ENCODE measurements at places on chromosomes 5 and 9. TPM values are rescaled to one million over a fixed set of nuclear protein-coding genes. Genes with fewer than 3 reads are reported as not detected.

DNA sequence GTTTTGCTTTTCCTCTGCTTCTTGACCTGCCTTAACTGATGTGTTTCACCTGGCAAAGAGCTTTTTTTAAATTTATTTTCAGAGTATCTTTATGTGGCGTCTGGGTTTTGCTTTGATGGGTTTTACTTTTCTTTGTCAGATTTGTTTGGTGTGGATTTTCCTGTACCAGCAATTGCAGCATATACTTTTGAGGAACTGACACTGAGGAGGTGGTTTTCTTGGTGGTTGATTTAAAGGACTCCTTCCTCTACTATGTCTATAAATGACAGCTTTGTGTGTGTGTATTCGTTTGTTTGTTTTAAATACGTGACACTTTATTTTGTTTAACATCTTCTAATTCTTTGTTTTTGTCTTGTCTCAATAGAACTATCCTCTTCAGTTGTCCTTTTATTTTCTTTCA lies 1071.9 kb upstream of the ARRDC3 start:
- no peak for DNase-seq

GRCh38 chr5:54760182-54760935 lies 225.0 kb downstream of the ESM1 start:
- DNase-seq: no peak

GRCh38 chr5:36529142-36529541 lies 77.3 kb upstream of the SLC1A3 start:
- DNase-seq: no peak

Gene HAPLN1
- polyA plus RNA-seq: not detected

Gene RNF224
- polyA plus RNA-seq: 0.04 TPM

GRCh38 chr5:122077366-122078115 lies 518 bp downstream of the LOX start:
- peak; percentile 4 for DNase-seq

DNA sequence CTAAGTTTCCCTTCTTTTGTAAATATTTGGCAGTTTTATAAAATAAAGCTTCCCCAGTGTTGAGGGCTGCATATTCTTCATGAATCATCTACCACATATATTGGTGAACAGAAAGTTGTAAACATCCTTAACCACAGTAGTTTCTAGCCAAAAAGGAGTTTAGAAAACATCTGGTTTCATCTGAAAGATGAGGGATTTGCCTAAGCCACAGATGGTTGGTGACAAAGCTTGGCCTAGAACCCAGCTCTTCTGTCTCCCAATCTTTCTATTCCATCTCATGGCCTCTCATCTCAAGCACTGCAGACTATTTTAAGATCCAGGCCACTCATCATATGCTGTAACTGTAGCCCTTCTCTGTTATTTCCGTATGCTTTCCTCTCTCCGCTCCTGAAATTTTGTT lies 232.3 kb upstream of the TRPM3 start:
- DNase-seq: no peak

DNA sequence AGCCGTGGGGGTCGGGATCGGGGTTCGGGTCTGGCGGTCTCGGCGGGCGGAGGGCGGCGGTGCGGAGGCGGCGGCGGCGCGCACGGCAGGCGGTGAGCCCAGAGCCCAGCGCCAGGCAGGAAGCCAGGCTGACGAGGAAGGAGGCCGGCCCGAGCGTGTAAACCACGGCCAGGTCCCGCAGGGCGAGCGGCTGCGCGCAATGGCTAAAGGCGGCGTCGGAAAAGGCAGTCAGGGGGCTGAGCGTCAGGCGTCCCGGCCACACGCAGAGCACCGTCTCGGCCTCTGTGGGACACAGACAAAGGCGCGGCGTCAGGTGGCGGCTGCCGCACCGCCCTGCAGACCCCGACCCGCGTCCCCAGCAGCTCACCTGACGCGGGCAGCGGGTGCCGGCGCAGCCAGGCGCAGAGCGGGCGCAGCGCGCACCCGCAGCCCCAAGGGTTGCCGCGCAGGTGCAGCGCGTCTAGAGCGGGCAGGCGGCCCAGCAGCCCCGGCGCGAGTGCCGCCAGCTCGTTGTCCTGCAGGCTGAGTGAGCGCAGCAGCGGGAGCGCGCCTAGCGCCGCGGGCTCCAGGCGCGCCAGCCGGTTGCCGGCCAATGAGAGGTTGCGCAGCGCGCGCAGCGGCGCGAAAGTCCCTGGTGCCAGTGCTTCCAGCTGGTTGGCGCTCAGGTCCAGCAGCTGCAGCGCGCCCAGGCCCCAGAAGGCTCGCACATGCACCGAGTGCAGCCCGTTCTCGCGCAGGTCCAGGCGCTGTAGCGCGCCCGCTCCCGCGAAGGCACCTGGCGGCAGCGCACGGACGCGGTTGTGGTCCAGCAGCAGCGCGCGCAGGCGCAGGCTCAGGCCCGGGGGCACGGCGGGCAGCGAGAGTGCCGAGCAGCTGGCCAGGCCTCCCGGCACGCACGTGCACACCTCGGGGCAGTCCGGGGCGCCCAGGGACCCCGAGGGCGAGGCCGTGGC lies 671 bp downstream of the LRRC26 start:
- DNase-seq: peak; percentile 84

- DNase-seq: no peak
These were observed 4.0 kb downstream of the SNX30 start for GRCh38 chr9:112754578-112754977.

Gene SCAMP1
- polyA plus RNA-seq: 23.8 TPM

Gene RALGPS1
- polyA plus RNA-seq: 5.0 TPM

- DNase-seq: no peak
These were observed 43.3 kb upstream of the NDFIP1 start for GRCh38 chr5:142065273-142065672.

DNA sequence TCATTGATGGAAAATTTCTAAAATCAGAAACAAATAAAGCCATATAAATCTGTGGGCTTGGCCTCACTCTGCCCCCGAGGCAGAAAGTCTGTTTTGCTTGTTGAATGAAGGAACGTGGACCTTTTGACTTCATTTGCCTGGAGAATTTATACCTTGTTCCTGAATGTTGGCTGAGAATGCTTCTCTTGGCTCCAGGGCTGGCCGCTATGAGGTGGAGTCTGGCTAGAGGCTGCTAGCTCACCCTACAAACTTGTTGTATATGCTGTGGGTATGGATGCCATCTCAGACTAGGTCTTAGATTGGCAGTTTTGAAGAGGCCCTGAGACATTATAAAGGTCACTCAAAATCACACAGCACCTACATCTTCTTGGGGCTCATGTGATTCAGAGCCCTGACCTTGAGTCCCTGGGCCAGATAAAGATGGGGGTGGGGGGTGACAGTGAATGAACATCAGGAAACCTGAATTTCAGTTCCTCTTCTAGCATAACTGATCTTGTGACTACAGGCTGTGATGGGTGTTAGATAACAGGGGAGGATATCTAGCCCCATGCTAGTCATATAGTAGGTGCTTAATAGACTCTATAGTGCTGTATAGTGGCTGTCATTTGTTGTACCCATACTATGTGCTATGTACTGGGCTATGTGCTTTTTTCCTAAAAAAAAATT lies 2.8 kb downstream of the GM2A start:
- no peak for DNase-seq

DNA sequence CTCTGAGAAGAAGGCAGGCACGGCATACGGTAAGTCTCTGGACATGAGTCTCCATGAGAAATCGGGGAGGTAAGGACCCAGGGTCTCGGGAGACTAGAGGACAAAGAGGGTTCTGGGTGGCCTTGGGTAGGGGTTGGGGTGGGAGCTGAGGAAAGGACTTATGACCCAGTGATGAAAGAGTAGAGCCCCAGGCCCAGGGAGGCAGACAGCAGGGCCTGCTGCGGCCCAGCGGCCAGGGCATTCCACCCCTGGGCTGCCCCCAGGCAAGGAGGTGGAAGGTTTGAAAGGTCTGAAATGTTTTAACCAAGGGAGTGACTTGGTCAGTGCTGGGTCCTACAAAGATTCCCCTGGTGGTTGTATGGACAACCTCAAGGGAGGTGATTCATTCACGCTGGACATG lies 89.1 kb downstream of the CRB2 start:
- DNase-seq: no peak

- DNase-seq: no peak
These were observed 404.9 kb downstream of the CDK5RAP2 start for GRCh38 chr9:120175031-120175430.

- no peak for DNase-seq
These were observed 9.8 kb upstream of the PRLR start for GRCh38 chr5:35239911-35240610.
